ENCODE measurements at places on chromosomes 1 and 21.

- DNase-seq = no peak
Measured at GRCh38 chr1:241762713-241763339, 85.2 kb upstream of the EXO1 start.

DNA sequence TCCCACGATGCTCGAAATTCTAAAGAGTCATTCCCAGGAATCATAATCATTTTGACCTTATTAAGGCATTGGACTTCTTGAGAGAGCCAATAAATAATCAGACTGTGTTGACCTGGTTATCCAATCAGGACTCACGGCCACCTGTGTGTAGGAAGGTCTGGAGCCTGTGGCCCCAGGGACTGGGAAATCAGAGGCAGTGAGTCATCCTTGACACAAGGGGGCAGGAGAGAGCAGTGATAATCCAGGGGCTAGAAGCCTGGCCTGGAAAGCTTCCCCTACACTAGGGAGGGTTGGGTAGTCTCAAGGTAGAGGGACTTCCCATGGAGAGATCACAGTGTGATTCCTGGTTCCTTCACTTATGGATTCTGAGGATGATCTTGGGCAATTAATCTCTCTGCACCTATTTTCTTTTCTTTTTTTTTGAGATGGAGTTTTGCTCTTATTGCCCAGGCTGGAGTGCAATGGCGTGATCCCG is 4.7 kb downstream of the MR1 start:
- no peak for DNase-seq

DNA sequence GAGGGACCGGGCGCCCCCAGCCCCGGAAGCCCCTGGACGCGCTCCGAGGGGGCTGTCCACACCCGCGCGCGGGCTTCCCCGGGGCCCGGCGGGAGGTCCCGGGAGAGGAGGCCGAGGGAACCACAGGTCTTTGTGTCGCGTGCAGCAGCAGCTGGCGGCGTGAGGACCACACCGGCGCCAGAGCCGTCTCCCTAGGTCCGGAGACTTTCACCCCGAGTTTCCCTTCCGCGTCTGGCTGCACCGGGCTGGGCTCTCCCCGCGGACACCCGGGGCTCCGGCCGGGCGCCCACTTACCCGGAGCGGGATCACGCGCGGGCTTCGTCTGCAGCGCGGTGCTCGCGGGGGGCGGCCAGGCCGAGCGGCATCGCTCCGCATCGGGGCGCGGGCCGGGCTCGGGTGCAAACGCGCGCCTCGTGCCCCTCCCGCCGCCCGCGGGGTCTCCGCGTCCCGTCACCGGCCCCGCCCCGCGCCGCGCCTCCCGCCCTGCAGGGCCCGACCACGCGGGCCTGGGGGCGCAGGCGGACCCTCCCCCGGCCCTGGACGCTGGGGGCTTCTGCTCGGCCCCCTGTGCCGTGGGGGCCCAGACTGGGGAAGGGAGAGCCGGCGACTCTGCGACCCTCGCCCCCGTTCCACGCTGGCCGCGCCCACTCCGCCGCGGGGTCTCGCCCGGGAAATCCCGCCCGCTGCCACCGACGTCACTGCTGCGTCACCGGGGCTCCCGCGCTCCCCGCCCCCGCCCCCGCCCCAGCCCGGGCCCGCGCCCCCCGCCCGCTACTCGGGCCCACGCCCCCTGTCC is at the start of gene GNG4:
Gene GNG4, minus strand, starts transcription at position 417 of the 796 bp plus-strand sequence. CDS start 65,946 bp downstream, outside the sequence.
- DNase-seq = no peak

DNA sequence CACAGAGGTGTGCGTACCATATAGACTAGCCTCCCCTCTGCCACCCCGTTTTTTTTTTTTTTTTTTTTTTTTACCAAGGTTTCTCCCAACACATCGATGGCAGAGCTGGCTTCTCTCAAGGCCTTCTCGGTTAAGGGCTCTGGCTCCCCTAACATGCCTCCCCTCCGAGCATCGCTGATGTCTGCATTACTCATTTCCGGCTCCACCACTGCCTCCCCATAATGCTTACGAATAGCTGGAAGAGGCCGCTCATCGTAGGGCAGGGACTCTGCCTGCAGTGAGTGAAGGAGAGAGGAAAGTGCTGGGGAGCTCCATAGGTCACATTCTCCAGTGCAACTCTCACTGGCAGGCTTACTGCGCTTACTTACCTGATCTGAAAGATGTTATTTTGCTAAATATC is 20.6 kb downstream of the CEP104 start:
- no peak for DNase-seq

All from T-helper 1 cell (primary cell).